NCI-H748 treated with DMSO at 0.1 percent for 48 hours (cell line): ENCODE measurements at places on chromosomes 4 and X.

DNA sequence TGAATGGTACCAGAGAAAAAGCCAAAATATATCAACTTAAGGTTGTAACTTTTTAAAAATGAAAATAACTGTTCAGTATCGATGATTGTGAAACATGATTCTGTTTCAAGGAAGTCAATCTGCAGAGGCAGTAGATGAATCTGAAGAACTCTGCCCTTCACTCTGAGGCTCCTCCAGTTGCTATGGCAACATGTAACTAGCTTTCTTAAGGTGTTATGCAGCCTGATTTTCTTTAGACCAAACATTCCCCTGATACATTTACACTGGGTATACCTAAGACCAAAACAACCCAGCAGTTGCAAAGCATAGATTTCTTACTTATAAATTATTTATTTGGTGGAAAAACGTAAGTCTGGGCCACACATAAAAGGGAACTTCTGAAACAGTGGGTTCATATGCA lies 133.6 kb upstream of the RASGEF1B start:
- no peak for DNase-seq

- no peak for DNase-seq
These were observed 6.9 kb downstream of the PJA1 start for GRCh38 chrX:69158166-69158980.

DNA sequence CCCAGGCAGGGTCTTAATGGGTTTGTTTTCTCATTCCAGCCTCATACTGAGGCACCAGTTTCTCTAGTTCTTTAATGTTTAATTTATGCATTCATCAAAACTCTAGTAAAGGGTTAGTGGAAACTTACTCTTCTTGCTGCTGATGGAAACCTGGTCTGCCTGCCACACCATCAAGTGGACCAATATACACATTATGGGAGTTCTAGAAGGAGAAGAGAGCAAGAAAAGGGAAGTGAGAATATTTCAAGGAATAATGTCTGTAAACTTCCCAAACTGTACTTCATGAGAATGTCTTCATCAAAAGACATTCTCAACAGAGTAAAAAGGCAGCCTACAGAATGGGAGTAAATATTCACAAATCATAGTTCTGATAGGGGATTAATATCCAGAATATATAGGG lies 20.9 kb upstream of the DHX15 start:
- no peak for DNase-seq

- no peak for DNase-seq
These were observed 31.3 kb downstream of the SUPT20HL2 start for GRCh38 chrX:24282381-24283126.

GRCh38 chr4:150010525-150011126 lies 67.6 kb upstream of the DCLK2 start:
- peak; percentile 53 for DNase-seq

- DNase-seq = peak; percentile 13
These were observed 201.0 kb upstream of the ARSJ start for GRCh38 chr4:114180481-114180880.

DNA sequence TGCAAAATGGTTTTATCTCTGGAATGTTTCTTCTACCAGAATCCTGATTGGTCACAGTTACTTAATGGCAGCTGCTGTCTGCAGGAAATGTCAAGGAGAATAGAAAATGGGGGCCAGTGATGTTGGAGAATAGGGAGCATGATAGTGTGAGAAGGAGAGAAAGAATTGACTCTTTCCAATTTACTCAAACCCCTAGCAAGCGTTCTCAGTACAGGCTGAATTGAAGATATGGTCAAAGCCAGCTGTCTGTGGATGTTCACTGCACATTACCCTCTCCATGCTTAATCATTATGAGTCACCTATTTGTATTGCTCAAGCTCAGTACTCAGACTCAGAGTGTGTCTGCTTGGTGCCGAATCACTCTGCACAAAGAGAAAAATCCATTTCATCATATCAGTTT lies 57.8 kb upstream of the FAM47B start:
- no peak for DNase-seq

- no peak for DNase-seq
These were observed 66.7 kb upstream of the PNPLA4 start for GRCh38 chrX:7993873-7994272.

DNA sequence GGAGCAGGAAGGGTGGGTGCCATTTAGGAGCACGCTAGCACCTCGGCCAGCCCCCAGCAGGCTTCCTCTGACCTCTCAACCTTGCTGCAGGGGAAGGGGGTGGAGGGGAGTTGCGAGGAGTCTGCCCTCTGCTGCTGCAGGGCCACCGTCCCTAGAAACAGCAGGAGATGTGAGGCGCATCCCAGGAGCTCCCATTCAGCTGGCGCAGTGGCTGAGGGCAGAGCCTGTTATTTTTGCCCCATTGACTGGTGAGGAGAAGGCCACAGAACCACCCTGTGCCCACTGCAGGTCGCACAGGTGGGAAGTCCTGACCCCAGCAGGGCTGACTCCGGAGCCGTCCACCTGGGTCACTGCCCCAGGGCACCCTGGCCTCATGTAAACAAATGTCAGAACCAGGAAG lies 8.0 kb downstream of the PDE6B start:
- DNase-seq = no peak

- no peak for DNase-seq
These were observed 380.5 kb downstream of the IDS start for GRCh38 chrX:149124526-149125108.

DNA sequence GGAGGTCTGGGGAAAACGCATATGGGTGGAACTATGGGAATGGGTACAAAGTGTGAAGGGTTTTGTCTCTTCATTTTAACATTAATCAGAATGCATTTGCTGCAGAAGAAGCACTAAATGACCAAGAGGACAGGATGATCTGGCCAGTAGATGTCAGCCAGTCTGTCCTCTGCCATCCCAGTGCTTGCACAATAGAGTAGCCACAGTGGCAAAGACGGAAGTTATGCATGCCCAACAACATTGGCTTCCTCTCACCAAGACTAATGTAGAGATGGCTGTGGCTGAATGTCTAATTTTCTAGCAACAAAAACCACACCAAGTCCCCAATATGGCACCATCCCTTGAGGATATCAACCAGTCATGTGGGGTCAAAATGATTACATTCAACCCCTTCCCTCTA lies 45.0 kb upstream of the ARHGEF6 start:
- no peak for DNase-seq

- DNase-seq = no peak
These were observed at the start of gene PNMA6F for GRCh38 chrX:153321381-153322124. TSS of gene PNMA6F (minus strand) at chrX:153321767. CDS start at chrX:153320674, 1,093 bp downstream.

DNA sequence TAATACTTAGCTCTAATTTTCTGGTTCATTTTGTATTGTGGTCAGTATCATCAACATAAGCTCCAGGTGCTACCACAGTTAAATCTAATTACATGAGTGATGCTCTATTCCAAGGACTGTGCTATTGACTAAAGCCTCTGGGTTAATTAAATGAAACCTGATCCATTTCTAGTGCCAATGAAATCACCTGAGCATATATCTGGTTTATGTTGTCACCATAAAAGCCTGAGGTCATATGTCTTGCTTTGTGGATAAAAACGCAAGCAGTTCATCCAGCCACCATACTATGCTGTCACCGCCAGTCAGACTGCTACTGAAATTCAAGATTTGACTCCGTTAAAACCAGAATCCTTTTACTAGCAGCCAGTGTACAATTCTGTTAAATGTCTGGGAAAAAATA lies 64.2 kb upstream of the ZNF518B start:
- DNase-seq = peak; percentile 92

- no peak for DNase-seq
These were observed 153.0 kb upstream of the RPS6KA6 start for GRCh38 chrX:84340968-84341367.

DNA sequence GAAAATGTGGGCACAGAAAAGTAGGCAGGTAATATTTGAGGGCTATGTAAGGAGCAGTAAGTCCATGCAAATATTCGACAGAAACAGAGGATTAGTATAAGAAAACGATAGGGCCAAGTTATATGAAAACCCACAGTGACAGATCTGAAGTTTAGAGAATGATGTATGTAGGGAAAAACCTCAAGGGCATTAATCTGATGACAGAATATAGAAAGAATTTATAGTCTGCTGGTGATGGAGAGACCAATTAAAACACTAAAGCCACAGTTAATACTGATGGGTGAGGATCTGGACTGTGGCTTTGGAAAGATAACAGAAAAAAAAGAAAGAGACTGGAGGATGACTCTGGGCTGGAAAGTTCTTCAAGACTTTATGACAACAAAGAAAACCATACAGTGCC lies 169.7 kb downstream of the PALLD start:
- DNase-seq = no peak

DNA sequence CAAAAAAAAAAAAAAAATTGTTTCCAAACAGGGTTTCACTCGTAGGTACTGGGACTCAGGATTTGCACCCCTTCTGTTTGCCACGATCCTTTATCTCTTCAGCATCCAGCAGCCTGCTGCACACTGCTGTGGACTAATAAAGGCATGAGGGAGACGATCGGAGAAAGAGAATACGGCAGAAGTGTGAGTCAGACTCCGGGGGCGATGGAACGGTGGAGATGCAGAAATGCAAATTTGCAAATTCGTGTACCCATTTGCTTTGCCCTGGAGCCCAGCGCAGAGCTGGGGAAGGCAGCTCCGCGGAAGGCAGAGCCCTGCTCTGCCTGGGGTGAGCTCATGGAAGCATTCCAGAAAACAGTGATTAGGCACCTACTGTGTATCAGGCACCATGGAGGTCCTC lies 270.3 kb downstream of the ASMT start:
- no peak for DNase-seq

- DNase-seq = no peak
These were observed 30.9 kb upstream of the ELF2 start for GRCh38 chr4:139207873-139208403.

DNA sequence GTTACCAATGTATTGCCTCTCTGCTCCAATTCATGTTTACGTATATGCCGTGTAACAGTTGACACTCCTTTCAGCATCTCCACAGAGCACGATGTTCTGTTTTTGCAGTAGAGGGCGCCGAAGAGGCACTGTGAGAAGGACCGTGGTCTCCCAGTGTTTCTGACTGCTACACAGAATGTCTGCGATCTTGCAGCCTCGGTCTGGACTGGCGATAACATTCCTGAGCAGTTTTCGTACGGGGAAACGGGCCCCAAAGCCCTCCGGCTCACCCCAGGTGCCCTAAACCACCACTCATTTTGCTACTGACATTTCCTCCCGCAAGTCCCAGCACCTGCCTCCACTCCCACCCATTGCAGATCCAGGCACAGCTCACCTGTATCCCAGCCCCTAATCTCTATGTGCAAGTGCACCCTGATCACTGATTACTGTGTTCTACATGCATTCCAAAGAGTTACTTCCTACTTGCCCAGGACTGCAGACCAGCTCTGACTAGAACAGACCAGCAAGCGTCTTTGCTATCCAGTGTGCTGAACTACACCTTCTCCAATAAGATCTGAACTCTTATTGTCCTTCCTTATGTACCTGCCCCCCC lies 12.4 kb upstream of the NFXL1 start:
- peak; percentile 42 for DNase-seq

DNA sequence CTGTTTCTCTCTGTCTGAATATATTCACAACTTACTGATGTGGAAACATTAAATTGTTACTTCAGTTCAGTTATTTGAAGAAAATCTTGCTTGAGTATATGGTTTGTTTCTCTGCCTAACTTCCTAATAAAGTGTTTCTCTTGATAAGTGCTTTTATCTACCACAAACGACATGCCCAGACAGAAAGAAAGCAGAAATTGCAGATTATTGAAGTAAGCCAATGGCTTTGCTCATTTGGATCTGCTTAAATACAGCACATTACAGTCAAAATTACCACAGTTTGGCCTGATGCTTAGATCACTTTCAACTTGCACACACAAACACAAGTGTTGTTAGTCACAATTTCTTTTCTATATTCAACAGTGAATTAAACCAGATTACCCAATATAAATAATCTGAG lies 68.0 kb downstream of the ATOH1 start:
- DNase-seq = no peak

DNA sequence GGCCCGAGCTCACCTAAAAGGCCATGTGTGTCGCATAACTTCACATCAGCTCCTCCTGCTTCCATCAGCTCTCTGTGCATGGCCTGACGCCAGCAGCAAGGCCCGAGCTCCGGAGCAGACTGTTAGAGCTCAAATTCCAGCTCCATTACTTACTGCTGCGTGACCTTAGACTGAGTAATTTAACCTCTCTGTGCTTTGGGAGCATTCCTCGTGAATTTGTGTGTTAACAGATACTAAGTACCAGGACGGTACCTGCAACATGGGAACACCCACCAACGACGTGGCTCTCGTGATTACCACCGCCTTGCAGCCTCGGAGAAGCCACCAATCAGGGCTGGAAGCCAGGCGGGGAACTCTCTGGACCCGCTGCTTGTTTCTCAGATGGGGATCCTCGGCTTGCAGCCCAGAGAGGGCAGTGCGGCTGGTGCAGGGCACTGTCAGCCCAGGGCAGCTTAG lies 12.9 kb downstream of the LETM1 start:
- no peak for DNase-seq

- DNase-seq = no peak
These were observed 30.8 kb upstream of the PLA2G12A start for GRCh38 chr4:109760682-109761081.

GRCh38 chr4:37066159-37066558 lies 178.4 kb upstream of the NWD2 start:
- DNase-seq = no peak

GRCh38 chrX:39774774-39775328 lies 322.9 kb downstream of the BCOR start:
- no peak for DNase-seq

GRCh38 chr4:114281164-114281960 lies 301.9 kb upstream of the ARSJ start:
- DNase-seq = no peak

- peak; percentile 21 for DNase-seq
These were observed 797 bp downstream of the PKD2 start for GRCh38 chr4:88008122-88008742.

DNA sequence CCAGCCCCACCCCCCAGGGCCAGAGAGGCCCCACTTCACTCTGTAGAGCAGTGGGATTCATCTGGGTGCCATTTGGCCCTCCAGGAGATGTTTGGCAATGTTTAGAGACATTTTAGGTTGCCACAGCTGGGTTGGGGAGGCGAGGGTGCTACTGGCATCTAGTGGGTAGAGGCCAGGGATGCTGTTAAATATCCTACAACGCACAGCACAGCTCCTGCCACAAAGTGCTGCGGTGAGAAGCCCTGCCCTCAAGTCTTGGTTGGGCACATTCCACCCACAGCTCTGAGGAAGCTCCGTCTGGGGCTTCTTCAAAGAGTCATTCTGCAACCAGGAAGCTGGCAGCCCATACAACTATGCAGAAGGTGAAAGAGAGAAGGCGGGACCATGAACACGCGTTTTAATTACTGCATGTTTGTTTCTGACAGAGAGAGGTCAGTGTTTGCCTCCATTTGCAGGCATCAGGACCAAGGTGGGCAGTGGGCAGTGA lies 48.1 kb upstream of the FAM9C start:
- DNase-seq = no peak

- no peak for DNase-seq
These were observed 303.1 kb upstream of the GIMD1 start for GRCh38 chr4:106671716-106672115.
